Activated CD4-positive, alpha-beta memory T cell treated with anti-CD3 and anti-CD28 coated beads for 36 hours (primary cell): ENCODE measurements at places on chromosomes 13 and 19.

DNA sequence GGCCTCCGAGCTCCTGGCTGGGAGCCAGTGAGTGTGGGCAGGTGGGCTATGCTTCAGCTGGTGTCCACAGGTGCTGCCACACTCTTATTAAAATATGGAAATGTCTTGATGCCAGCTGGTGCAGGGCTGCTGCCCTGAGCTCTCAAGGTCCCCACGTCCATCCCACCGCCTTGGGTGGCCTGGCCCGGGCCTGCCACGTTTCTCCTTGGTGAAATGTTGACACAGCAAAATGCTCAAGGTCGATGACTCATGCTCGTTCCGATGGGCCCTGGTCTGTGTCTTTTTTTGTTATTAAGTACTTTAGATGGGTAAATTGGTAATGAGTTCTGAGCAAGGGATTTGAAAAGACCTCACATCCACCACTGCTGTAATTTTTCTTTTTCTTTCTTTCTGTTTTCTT lies 524.7 kb downstream of the MYO16 start:
- no peak for DNase-seq

GRCh38 chr19:6126335-6126974 lies 9.0 kb upstream of the ACSBG2 start:
- no peak for DNase-seq

- no peak for DNase-seq
Measured at GRCh38 chr13:110449219-110450015, 112.1 kb downstream of the RAB20 start.

- DNase-seq = no peak
Measured at GRCh38 chr13:28684257-28684656, 25.3 kb downstream of the POMP start.

DNA sequence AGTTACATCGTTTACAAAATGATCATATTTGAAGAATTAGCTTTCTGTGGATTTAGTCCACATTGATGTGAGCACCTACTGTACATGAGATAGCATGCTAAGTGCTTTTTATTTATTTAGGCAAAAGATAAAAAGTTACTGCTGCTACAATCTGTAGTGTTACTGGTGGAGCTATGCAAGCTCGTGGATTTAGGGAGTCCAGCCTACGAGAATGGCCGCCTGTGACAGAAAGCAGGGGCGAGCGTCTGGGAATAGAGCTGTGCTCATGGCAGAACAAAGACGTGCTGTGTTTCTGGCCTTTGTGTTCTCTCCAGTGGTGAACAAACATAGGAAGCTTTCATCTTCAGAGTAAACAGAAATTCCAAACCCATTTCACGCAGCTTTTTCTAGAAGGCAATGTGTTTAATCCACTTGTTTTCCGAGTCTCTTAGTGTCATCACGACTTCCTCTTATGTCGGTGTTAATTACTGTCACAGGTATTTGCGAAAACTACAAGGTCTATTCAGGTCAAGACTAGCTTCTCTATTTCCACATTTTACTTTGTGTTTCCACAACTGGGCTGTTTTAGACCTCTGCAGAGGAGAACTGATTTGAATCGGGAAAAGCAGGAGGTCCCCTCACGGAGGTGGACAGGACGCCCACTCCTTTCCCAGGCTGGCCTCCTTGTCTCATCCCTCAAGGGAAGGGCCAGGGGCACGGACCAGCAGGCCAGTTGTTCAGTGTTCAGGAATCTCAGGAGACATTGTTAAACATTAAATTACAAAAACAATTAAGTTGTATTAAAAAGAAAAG lies 67.3 kb downstream of the ATP11A start:
- no peak for DNase-seq

DNA sequence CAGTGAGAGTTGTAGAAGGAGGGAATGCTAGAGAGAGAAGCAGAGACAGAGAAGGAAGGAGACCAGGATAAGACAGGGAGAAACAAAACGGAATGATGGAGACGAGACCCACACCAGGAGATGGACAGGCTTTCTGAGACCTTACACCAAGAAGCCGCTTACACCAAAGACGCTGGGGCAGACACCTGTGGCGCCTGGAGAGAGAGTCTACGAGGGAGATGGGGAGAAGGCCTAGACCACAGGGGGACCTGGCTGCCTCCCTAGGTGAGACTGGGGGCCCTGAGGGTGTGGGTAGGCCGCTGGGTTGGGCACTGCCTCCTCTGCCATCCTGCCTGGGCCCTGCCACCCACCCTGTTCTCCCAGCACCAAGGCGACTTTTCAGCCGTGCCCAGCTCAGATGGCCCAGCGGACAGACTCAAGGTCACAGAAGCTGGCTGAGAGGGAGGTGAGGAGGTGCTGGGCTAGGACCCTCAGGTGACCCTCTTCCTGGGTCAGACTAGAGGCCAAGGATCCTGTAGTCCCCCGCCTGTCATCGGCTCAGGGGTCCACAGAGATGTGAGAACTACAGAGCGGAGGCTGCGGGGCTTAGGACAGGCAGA lies 5.0 kb downstream of the PLIN5 start:
- DNase-seq = no peak

DNA sequence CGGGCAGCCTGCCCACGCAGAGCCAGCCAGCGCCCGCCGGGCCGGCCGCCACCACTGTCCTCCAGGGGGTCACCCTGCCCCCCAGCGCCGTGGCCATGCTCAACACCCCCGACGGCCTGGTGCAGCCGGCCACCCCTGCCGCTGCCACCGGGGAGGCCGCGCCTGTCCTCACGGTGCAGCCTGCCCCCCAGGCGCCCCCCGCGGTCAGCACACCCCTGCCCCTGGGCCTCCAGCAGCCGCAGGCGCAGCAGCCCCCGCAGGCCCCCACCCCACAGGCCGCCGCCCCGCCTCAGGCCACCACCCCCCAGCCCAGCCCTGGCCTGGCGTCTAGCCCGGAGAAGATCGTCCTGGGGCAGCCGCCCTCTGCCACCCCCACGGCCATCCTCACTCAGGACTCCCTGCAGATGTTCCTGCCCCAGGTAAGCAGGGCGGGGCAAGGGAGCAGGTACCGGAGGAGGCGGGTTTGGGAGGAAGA lies 32.3 kb upstream of the EHD2 start:
- DNase-seq = no peak

GRCh38 chr19:45687599-45687998 lies 4.2 kb downstream of the SNRPD2 start:
- no peak for DNase-seq

DNA sequence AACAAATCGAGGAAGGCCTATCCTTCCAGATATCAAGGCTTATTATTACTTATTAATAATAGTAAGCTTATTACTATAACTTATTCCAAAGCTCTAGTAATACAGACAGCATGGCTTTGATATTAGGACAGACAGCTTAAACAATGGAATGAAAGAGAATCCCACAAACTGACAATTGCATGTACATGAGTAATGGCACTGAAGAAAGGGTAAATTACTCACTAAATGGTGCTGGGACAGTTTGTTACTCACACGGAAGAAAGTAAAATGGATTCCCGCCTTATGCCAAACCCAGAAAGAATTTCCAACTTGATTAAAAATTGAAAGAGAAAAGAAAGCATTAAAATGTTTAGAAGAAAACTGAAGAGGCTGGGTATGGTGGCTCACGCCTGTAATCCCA lies 60.3 kb downstream of the MIPEP start:
- DNase-seq = no peak
